ENCODE measurements at places on chromosomes 4 and X.

DNA sequence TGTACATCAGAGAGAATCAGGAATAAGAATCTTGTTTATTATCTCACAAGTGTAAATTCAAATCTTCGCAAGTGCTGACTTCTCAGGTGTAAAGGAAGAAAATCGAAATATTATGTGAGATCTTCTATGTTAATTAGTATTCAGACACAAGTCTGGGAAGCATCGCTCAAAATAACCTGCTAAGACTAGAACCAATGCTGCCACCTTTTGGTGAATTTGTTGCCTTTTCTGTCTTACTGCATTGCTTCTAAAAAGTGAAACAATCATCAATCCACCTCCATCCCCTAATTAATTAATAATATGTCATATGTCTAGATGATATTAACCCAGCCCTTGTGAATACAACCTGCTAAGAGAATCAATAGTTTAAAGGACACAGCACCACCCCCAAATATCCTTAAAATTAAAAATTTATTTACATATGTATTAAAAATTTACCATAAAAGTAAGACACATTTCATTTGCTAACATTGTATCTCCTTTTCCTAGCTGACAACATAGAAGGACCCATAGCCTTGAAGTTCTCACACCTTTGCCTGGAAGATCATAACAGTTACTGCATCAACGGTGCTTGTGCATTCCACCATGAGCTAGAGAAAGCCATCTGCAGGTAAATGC is 3.5 kb downstream of the EPGN start:
- DNase-seq, result no peak

GRCh38 chr4:6292376-6293096 is 22.9 kb downstream of the WFS1 start:
- DNase-seq, result no peak

DNA sequence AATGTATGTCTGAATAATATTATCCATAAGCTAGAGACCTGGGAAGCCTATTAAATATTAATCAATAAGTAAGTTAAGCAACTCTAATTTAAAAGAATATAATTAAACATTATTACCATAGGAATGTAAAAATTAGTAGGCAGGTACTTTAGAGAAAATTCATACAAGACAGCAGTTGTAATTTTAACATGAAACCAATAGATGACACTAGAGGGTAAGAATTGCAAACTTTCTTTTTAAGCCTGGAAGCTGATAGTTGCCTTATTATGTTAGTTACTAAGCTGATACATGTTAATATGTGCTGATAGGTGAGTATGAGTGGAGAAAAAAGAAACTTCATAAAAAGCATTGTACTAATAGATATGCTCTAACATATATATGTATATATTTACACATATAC is 1157.4 kb downstream of the FAM133A start:
- no peak for DNase-seq

- no peak for DNase-seq
These were observed 270.6 kb downstream of the BANK1 start for GRCh38 chr4:102061133-102061532.

GRCh38 chr4:159577241-159577640 is 474.4 kb downstream of the RAPGEF2 start:
- no peak for DNase-seq

- DNase-seq, result no peak
These were observed 10.9 kb downstream of the DLG3 start for GRCh38 chrX:70455366-70456202.

DNA sequence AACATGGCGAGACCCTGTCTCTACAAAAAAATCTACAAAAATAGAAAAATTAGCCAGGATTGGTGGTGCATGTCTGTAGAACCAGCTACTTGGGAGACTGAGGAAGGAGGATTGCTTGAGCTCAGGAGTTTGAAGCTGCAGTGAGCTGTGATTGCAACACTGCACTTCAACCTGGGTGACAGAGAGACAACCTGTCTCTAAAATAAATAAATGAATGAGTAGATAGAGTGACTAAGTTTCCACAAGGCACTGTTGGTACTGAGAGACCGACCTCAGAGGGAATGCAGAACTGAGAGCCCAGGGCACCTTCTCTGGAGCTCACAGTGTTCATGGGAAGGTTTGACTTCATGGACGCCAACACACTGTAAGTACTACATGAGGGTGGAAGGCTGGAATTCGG is 26.7 kb upstream of the ARSD start:
- DNase-seq, result no peak

GRCh38 chr4:127450276-127450675 is 182.5 kb upstream of the INTU start:
- no peak for DNase-seq

- DNase-seq, result no peak
These were observed 34.8 kb upstream of the CXCL6 start for GRCh38 chr4:73801692-73802091.

DNA sequence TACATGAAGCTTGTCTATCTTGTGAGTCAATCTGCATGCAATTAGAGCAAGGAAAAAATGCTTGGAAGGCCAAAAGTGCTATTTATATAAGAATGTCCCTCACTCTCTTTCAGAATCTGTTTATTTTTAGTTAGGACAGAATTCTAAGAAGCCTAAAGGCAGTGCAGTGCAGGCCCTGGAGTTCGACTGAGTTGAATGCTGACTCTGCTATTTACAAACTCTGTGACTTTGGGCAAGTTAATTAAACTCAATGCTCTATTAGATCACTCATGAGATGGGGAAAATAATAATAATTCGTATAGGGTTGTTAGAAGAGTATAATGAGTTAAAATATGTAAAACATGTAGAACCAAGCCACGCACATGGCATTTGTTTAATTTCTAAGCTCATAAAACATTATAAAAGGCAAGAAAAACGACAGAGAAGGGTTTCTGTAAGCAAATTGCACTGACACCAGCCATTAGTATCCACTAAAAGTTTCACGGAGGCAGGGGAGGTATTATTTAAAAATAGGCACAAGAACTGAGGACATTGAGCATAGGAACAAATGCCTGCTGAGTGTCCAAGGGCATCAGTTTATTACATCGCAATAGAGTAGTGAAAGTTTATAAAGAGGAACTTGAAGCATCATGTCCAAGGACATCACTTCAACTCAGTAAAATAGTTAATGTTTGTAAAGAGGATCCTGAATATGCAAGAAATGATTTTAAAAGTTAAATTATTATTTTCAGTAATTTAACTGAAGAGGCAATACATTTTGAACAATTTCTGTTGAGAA is 115.0 kb upstream of the INPP4B start:
- DNase-seq, result no peak

DNA sequence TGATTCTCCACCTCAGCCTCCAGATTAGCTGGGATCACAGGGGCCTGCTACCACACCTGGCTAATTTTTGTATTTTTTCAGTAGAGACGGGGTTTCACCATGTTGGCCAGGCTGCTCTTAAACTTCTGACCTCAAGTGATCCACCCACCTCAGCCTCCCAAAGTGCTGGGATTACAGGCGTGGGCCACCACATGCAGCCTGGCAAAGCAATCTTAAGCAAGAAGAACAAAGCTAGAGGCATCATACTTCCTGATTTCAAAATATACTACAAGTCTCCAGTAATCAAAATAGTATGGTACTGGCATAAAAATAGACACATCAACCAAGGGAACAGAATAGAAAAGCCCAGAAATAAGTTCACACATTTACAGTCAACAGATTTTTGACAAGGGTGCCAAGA is 12.8 kb upstream of the F8A1 start:
- DNase-seq, result no peak

DNA sequence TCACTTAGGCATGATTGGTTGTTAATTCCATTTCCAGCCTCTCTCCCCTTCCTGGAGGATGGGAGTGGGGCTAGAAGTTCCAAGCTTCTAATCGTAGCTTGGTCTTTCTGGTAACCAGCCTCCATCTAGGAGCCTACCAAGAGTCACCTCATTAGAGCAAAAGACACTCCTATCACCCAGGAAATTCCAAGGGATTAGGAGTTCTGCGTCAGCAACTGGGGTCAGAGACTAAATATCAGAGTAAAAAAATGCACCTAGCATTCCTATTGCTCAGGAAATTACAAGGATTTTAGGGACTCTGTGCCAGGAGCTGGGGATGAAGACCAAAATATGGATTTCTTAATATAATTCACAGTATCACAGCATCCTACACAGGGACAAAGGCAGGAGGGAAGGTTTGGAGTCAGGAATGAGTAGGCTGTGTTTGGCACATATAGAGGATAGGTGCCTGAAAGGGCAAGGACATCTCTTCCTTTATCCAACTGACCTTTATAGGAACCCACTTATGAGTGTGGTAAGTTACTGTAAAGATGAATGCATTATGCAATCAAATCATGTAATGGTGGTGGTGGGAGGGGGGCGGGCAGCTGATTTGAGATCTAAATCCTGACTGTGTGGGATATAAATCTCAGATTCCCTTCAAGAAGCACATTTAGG is 30.5 kb upstream of the LIMCH1 start:
- DNase-seq, result no peak

GRCh38 chr4:186027405-186027804 is 41.6 kb upstream of the TLR3 start:
- no peak for DNase-seq

DNA sequence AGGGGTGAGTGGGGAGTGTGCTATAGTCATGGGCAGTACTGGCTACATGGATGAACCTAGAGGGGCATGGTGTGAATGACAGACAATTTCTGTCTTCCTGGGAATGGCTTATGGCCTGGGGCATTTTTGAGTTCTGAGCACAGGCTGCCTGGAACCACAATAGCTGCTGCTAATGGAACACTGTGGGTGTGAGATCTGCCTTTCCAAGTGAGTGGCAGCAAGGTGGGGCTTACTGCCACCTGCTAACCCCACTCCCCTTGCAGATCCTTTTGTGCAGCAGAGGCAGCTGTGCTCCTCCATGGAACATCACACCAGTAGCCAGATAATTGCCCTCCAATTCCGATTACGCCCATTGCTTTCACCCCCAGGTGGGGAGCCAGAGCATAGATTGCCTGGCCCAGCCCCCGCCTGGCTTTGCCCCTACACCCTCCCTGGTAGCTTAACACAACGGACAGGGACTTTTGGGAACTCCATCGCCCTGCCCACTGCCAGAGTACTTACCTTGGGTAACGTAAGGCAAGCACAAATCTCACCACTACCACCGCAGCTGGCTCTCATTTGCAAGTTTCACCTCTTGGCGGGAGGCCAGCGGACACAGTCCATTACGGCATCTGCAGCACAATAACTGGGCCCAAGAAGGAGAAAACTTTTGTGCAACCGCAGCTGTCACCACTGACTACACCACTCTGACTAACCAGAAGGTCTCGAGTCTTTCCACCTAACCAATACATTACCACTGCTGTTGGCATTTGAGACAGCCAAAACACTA is 421.2 kb upstream of the NWD2 start:
- DNase-seq, result no peak

- no peak for DNase-seq
These were observed 5.3 kb upstream of the STBD1 start for GRCh38 chr4:76301068-76301774.

- DNase-seq, result no peak
These were observed 19.3 kb upstream of the SFRP2 start for GRCh38 chr4:153808175-153808574.

DNA sequence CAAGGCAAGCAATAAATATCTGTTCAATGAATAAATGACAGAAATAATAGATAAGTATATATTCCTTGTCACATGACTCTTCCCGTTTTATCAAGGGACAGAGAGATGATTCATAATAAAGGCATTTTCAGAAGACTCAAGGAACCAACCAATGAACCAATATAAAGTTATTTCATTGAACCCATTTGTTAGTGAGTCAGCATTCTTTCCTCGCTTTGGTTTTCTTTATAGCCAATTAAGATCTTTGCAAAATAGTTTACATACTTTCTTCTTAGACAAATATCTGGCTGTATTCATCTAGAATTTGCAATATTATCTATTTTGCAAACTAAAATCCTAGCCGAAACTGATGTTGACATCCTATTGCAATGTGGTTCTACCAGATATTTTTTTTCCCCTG is 269.4 kb downstream of the IL15 start:
- no peak for DNase-seq

DNA sequence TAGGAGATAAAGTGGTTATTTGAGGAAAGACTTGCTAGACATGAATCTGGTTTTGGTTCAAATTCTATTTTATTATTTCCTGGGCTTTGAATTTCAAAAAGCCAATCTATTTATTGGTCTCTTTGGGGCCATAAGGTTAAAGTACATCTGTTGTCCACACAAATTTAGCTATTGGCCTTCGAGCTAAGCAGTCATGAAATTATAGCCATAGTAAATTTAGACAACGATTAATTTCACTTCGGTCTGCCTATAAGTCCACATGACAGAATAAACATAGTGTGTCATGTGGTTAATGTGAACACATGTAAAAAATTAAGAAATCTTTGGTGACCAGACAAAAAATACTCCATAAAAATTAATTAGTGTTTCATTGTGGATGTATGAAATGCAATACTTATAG is 161.9 kb downstream of the PALLD start:
- no peak for DNase-seq

GRCh38 chrX:37818031-37818430 is 29.3 kb downstream of the DYNLT3 start:
- no peak for DNase-seq

DNA sequence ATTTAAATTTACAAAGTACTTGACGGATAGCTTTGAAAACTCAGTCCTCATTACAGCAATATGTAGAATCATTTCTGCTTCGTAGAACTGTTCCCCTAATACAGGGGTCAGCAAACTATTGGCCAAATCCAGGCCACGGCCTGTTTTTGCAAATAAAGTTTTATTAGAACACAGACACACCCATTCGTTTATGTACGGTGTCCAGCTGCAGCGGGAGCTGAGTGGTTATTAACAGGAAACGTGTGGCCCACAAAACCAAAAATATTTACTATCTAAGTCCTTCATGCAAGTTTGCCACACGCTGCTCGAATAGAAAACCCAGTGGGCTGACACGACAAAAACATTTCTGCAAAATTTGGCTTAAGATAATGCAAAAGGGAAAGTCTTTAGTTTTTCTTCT is 146.5 kb downstream of the AFAP1 start:
- DNase-seq, result peak; percentile 23

- DNase-seq, result no peak
These were observed 4.4 kb downstream of the SOD3 start for GRCh38 chr4:24799544-24800324.

GRCh38 chr4:84063619-84064018 is 435.5 kb downstream of the NKX6-1 start:
- no peak for DNase-seq

DNA sequence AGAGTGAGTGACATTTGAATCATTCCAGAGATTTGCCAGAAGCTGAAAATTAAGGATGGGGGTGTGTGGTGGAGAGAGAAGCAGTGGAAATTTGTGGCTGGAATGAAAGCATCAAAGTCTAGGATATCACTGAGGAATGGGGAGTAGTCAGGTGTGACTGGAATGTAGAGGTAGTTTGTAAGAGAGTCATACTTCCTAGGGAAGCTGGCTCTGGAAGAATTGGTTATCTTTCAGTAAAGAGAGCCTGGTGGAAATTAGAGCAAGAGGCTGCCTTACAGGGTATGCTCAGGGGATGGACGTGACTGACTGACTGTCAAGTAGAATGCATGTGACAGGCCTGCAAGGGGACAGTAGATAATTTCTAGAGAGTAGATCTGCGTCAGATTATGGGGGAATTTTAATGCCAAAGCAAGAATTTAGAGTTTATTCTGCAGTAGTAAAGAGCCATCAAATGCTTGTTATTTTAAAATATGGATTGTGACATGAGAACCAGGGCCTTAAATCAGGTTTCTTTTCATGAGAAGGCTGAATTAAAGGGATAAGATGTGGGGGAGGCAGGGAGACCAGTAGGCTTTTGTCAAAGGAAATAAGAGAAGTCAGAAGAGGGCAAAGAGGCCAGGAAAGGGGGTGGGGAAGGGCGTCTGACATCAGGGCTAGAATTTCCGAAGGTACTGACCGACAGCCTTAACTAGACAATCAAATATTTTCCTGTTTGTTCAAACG is 109.9 kb downstream of the AFF1 start:
- no peak for DNase-seq

GRCh38 chr4:70654605-70655011 is 11.7 kb downstream of the JCHAIN start:
- DNase-seq, result no peak

Data from suprapubic skin (tissue), 4 donors.